Mammary microvascular endothelial cell (primary cell): ENCODE measurements at places on chromosomes 1 and 21. TPM values are rescaled to one million over a fixed set of nuclear protein-coding genes. Genes with fewer than 3 reads are reported as not detected.

MYOG gene
- not detected in 2 replicates for total RNA-seq

HSPB7 gene
- not detected in 2 replicates for total RNA-seq

WNT2B gene
- total RNA-seq: 0.59 and 0.73 TPM in 2 replicates

NUDT17 gene
- 4.1 and 5.9 TPM in 2 replicates for total RNA-seq

LCE2B gene
- not detected in 2 replicates for total RNA-seq

VTCN1 gene
- not detected in 2 replicates for total RNA-seq

MYCL gene
- not detected in 2 replicates for total RNA-seq
